AG04450 (cell line): ENCODE measurements at places on chromosomes 2 and 18.

GRCh38 chr2:31333046-31333445 lies 81.5 kb downstream of the XDH start:
- DNase-seq: no peak

GRCh38 chr2:44975571-44976450 lies 33.4 kb downstream of the SIX2 start:
- DNase-seq: no peak

DNA sequence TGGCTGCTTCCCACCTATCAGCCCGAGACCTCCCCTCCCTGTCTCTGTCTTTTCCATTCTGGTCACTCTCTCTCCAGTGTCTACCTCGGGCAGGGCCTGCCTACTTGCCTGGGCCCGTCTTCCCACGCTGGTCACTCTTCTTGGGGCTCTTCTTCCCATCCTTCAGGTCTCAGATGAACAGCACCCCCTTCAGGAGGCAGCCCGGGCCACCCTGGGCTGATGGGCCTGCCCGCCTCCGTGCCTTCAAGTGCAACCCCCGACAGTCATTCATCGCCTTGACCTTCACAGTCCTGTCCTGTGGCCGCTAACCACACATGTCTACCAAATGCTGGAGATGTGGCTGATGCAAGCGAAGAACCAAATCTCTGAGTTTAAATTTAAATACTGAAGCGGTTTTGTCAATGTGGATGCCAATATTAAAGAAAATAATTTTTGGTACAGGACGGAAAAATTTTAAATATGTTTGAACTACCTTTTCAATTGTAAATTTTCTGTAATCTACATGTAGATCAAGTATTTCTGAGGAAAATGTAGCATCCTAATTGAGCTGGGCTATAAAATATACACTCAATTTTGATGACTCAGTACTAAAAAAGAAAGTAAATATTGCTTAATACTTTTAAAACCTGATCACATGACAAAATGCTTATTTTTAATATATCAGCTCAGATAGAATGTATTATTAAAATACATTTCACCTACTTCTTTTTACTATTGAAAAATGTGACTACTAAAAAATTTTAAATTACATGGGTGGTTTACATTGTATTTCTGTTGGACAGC lies 96.4 kb downstream of the LAMA1 start:
- no peak for DNase-seq

GRCh38 chr18:5556310-5556974 lies 12.6 kb upstream of the EPB41L3 start:
- peak; percentile 15 for DNase-seq

GRCh38 chr2:26934985-26935384 lies 35.5 kb upstream of the MAPRE3 start:
- DNase-seq: no peak

GRCh38 chr18:25422230-25422629 lies 70.3 kb upstream of the ZNF521 start:
- peak; percentile 6 for DNase-seq

- DNase-seq: no peak
Measured at GRCh38 chr2:844715-845114, 105.9 kb upstream of the SNTG2 start.

DNA sequence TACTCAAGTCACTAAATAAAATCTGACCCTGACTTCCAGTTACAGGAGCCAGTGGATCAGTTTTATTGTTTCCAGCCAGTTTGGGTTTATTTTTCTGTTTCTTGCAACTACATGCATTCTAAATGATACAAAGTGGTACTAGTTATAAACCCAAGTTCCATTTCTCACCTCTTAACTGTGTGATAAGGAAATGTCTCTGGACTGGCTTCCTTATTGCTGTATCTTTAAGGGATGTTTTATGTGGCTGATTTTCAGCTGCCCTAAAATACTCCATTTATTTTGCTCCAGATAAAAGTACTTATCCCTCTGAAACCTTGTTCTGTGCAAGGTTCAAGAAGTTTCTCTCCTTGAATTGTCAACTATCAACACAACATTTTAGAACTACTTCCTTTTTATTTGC lies 107.9 kb upstream of the DLX2 start:
- DNase-seq: no peak

DNA sequence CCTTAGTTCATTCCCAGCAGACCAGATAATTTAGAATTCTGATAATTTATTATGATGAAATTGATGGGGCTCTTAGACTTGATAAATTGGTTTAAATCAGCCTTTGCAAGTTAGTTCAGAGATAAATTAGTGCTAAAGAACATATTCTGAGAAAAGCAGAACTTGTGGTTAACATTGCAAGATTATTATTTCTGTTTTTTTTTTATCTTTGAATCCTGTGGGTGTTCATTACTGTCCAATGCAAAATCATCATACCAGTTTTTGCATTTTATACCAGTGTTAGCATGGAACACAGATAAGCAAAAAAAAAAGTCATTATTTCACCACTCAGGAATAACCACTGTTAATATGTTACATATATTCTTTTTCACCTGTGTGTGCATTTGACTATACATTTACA lies 9.1 kb downstream of the SEPTIN2 start:
- DNase-seq: no peak

DNA sequence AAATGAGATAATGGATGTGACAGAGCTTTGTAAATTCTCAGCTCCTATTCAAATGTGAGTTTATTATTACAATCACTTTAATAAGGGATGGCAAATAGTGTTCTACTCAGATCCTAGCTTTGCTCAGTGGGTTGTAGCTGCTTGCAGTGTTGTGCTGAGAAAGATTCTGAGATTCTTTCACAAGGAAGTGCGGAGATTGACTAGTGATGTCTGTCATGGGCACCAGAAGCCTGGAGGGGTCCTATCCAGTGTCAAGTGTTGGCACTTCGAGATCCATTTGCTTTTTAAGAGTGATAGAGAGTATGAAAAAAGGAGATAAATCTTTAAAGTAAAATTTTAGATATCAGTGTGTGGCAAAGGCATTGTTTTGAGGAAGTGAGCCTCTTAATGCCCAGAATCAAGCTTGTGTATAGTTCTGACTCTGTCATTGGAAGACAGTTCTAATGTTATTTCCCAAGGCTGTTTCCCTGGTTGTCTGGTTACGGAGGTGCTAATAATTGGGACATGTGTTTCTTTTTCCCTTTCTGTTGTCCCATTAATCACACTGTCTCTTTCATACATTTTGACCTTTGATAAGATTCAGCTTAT lies 181.7 kb upstream of the SPRED2 start:
- no peak for DNase-seq

DNA sequence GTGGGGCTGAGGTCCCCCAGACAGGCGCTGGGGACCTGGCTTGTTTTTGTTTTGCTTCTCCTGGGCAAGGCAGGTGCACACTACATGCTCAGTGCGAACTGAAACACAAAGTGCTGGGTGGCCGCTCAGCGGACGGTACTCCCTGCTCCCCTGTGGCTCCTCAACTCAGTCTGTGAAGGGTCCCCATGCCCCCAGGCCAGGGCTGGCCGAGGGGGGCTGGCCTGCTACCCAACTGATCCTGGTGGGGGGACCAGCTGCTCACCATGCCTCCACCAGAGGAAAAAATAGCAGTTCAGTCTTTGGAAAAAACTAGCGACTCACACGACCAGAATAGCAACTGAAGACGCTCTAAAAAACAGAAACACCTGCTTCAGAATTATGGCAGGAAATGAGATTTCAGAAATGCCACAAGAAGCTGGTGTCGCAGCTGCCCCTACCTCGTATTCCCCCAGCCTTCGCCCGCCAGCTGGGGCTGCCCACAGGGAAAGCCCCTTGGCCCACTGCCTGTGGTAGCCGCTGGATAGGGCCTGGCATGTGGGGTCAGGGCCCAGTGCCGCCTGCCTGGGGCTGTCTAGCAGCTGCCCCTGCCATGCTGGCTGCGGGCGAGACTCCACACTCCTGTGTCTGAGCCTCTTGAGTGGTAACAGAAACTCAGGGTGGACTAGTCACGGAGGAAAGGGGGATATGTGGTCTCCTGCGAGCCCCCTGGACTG lies 43.7 kb downstream of the MEX3C start:
- DNase-seq: no peak

GRCh38 chr18:75556841-75557240 lies 129.3 kb upstream of the SMIM21 start:
- DNase-seq: no peak

- DNase-seq: no peak
Measured at GRCh38 chr2:181857483-181857882, 34.0 kb upstream of the ITPRID2 start.

- DNase-seq: peak; percentile 82
Measured at GRCh38 chr2:237073552-237073951, 12.1 kb upstream of the COPS8 start.

DNA sequence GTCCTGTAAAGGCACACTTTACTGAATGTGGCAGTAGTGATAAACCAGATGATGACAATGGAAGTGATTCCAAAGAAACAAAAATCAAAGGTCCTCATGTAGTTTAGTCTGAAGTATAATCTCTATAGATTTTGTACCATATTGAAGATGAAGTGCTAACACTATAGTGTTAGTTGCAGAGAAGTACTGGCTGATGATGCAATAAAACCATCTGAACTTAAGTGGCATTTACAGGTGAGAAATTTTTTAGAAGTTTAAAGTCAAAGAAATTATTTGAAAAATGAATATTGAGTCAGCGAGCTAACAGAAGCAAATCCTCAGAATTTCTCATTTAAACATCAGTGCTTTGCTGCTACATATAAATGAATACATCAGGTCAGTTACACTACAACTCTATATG lies 43.1 kb upstream of the RMDN2 start:
- DNase-seq: no peak

GRCh38 chr18:57728941-57729511 lies 74.1 kb downstream of the ATP8B1 start:
- no peak for DNase-seq

DNA sequence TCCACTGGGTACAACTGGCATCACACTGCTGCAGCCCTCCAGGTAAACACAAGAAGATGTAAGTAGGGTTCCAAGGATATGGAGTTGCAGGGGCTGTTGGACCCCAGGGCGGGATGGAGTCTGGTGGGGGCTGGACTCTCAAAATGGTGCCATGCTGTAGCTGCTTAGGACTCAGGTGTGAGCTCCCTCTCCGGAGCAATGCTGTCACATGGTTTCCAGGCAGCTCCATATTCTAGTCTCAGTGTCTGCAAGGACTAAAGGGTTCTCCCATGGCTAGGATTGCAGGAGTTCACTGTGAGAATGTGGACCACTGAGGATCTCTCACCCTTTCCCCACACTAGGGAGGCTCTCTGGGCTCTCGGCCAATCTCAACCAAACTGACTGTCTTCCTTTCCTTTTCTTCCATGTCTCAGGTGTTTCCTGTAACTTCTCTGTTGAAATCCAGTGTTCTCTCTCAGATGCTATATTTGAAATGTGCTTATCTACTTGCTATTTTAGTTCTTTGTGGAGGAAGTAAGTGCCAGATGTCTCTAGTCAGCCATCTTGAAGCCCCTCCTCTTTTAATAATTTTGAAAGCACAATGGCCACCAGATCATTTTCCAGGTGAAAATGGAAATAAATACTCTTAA lies 57.6 kb downstream of the CCNT2 start:
- DNase-seq: no peak

GRCh38 chr18:12658426-12659138 lies 675 bp upstream of the SPIRE1 start:
- DNase-seq: no peak

- no peak for DNase-seq
Measured at GRCh38 chr2:67346718-67347407, 50.3 kb upstream of the ETAA1 start.

GRCh38 chr2:25400576-25401216 lies 59.0 kb upstream of the DNMT3A start:
- DNase-seq: no peak

DNA sequence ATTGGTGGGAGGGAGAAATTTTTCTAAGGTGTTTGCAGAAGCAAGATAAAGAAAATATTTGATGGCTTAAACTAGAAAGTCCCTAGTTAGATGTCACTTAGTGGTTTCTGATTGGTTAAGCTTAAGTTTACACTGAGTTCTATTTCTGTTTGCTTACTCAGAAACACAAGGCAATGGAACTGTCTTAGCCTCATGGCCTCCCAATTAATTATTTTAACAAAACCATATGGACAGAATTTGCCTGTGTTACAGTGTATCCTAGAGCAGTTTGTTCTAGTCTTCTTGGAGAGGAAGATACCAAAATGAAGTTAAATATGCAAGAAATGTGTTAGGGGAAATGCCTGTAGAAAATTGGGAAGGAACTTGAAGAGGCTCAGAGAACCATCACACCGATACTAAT lies 4.6 kb upstream of the IMPACT start:
- no peak for DNase-seq

DNA sequence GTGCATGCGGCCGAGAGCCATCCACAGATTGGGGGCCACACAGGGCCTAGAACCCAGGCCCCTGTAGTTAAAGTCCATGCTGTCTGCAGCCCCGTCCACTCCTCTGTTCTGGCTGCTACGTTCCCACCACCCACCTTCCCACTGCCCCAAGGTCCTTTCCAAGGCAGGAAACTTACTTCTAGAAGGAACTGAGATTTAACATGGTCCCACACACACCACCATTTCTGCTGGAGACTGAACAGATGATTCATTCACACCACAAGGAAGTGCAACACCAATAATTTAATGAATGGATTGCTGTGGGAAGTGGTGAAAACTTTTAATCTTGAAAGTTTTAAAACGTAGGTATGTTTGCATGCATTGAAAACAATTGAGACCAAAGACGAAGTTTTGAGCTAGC lies 95.2 kb downstream of the LBH start:
- no peak for DNase-seq

DNA sequence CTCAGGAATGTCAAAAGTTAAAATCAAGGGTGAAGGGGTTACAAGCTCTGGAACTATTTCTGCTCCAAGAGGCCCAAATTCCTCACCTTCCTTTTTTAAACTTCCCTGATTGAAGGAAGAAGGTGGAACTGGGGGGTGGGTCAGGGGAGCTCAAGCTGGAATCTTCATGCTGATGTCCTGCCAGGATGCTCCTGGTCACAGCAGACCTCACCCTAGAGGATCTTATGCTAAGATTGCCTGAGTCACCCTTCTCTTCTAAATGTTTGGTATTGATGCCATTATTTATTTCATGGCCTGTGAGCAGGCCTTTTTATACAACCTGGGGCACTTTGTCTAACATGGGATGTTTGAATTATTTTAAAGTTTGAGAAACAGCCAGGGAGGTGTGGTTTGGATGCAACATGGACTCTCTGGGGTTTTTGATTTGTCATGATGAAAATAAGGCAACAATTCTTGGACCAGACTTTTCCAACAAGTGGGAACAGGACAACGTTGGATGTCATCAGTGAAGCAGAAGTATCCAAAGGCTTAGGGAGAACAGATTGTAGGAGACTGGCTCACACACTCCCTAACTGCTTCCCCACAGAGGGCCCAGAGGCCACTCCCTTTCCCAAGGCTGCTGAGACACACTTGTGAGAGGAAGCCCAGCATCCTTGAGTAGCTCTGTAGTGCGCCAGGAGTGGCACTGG lies 420.2 kb upstream of the MEX3C start:
- no peak for DNase-seq

- DNase-seq: no peak
Measured at GRCh38 chr2:101796825-101797600, 99.5 kb downstream of the MAP4K4 start.

GRCh38 chr2:37558623-37559022 lies 112.8 kb downstream of the CDC42EP3 start:
- no peak for DNase-seq

- DNase-seq: no peak
Measured at GRCh38 chr2:27921880-27922547, 31.5 kb downstream of the BABAM2 start.
